Caco-2 (cell line): ENCODE measurements at places on chromosomes 6 and 20.
A peak's percentile ranks its signal among the peaks of the same experiment; 100 is the strongest.

DNA sequence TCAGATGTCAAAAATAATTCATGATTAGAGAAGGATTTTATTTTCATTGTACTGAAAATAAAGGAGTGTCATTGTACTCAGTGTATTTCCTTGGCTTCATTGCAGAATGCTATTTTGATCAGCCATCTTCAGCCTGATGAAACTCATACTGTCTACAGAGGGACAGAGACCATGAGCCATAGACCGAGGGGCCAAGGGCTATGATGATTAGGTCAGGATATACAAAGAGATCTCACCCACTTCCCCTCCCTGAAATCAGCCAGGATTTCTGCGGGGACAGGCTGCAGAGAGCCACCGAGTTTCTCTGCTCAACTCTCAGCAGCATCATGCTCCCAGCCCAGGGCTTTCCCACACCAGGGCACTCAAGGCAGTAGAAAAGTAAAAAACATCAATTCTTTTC, 47.0 kb downstream of the ALDH8A1 start:
- no peak for DNase-seq

GRCh38 chr20:51994751-51995417, 192.6 kb upstream of the SALL4 start:
- no peak for DNase-seq

GRCh38 chr6:163588220-163588919, 173.9 kb downstream of the QKI start:
- DNase-seq, result no peak

DNA sequence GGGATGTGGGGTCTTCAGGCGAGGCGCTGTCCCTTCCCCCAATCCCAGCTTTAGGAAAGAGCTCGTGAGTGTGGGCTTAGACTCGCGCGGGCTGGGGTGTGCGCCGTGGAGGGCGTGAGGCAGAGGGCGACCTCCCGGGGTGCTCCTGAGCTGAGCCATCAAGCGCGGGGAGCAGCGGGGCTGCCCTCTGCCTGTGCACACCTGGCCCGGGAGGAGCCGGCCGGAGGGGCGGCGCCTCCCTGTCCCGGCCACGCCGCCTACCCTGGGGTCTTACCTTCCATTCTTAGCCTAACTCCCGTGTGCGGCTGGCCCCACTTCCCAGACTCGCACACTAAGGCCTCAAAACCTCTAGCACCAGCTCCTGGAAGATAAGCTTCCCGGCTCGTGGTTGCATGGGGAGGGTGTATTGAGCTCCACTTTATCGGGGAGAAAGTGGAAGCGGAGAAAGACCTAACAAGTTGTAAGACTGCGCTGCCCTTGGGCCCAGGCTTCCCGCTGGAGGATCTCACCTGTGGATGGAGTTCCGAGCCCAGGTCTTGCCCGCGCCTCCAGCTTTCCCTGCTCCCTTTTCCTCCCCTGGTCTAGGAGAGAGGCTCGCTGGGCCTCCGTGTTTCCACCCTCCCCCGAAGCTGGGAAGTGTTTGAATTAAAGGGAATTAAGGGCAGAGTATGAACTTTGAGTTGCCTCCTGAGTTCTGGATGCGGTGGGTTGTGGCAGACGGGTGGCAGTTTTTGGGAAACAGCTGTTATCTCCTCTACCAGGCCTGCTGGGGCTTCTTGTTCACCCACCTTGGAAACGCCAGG, 1.2 kb downstream of the DNMT3B start:
- DNase-seq, result peak; percentile 79

GRCh38 chr20:16599257-16599656, 26.0 kb upstream of the KIF16B start:
- no peak for DNase-seq
